Stimulated activated CD4-positive, alpha-beta T cell treated with anti-CD3 and anti-CD28 coated beads, Interleukin-15, amount 100 ng/mL, for 48 hours (primary cell): ENCODE measurements at places on chromosomes 3 and 15.

- DNase-seq = no peak
Observed at GRCh38 chr3:48338635-48339034, 5.2 kb upstream of the SPINK8 start.

GRCh38 chr3:138282836-138283235, 46.8 kb downstream of the NME9 start:
- no peak for DNase-seq

GRCh38 chr15:60591496-60592370, 112.8 kb upstream of the ICE2 start:
- no peak for DNase-seq

GRCh38 chr3:30548600-30548999, 57.8 kb upstream of the TGFBR2 start:
- DNase-seq = no peak

- no peak for DNase-seq
Observed at GRCh38 chr3:37945807-37946530, 44.6 kb upstream of the VILL start.

- DNase-seq = no peak
Observed at GRCh38 chr3:85481411-85482212, 522.8 kb downstream of the CADM2 start.

DNA sequence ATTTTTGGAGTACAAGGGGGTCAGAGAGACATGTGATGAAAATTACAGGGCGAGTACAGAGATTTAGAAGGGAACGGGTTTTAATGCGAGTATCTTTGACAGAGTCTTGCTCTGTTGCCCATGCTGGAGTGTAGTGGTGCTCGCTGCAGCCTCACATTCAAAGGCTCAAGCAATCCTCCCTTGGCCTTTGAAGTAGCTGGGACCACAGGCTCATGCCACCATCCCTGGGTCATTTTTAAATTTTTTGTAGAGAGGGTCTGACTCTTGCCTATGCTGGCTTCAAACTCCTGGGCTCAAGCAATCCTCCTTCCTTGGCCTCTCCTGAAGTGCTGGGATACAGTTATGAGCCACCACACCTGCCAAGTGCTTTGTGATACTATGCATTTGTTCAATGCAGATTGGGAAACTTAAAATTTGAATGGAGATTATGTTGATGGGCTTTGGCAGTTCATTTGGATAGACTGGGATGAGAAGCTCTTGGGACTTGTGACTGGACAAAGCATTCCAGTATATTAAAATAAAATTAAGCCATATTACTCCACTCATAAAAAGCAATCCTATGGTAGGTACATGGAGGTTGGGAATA, 4.0 kb upstream of the LMLN start:
- DNase-seq = no peak
